ENCODE measurements at places on chromosomes 4 and X.

DNA sequence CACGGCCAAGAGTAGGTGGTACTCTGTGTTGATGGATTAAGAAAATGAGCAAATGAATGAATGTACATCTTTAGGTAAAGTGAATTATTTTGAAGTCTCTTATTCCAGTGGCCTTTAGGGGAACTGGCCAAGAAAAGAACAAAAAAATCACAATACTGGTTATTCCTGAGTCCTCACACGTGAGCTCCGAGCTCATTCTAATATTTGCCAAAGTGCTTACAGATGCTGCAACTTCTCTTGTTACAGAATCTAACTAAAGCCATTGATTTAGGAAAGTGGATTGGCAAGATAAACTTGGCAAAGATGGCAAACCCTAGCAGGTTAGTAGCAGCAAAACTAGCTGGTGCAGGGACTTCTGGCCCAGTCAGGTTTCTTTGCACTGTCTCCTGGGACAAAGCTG lies 37.6 kb downstream of the IDS start:
- DNase-seq: no peak

DNA sequence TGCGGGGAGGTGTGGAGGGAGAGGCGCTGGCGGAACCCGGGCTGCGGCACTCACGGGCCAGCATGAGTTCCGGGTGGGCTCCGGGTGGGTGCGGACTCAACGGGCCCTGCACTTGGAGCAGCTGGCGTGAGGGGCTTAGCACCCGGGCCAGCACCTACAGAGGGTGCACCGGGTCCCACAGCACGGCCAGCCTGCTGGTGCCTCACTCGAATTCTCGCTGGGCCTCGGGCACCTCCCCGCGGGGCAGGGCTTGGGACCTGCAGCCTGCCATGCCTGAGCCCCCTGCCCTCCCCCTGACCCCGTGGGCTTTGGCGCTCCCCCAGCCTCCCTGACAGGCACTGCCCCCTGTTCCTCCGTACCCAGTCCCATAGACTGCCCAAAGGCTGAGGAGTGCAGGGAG lies 10.8 kb upstream of the CAMK2D start:
- no peak for DNase-seq

GRCh38 chr4:98027827-98028226 lies 115.4 kb downstream of the STPG2 start:
- DNase-seq: no peak

- DNase-seq: peak; percentile 55
Observed at GRCh38 chrX:48071064-48071985, at the start of gene ZNF630. ZNF630 (minus strand) TSS chrX:48071640; CDS start chrX:48066886, 4,754 bp downstream.

GRCh38 chr4:150583287-150584110 lies 1.5 kb downstream of the MAB21L2 start:
- DNase-seq: no peak

DNA sequence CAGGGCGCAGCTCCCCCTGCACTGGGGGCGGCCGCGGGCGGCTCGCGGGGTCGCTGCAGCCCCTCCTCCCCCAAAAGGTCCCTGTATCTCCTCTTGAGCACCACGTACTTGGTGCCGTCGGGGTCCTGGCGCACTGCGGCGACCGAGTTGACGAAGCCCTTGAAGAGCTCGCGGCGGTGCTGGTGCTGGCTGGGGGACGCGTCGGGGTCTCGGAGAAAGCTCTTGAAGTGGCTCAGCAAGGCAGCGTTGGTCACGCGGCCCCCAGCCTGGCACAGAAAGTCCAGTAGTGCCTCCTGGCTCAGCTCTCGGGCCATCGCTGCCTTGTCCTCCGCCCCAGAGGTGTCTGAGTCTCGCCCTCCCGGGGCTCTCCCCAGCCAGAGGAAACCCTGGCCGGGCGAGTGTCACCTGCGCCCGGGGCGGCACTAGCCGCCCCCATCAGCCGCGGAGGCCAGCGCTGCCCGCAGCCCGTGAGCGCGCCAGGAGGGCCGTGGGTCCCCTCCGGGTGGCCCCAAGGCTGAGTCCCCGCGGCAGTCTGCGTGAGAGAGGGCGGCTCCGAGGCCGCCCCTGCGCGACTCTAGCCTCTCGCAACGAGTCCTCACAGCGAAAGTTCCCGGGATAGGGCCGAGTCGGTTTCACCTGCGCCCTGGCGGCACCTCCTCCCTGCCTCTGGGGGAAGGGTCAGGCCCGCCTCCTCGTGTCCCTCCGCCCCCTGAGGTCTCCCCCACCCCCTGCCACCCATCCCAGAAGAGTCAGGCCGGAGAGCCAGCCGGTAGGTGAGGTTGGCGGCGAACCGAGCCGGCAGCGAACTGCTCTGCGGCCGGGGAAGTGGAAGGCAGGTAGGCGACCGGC lies at the start of gene SOWAHB:
Gene SOWAHB, minus strand, starts transcription at position 609 of the 849 bp plus-strand sequence. Its CDS starts 295 bp downstream, at position 314.
- DNase-seq: peak; percentile 65

- DNase-seq: no peak
Observed at GRCh38 chr4:39785083-39785482, 87.1 kb downstream of the UBE2K start.

DNA sequence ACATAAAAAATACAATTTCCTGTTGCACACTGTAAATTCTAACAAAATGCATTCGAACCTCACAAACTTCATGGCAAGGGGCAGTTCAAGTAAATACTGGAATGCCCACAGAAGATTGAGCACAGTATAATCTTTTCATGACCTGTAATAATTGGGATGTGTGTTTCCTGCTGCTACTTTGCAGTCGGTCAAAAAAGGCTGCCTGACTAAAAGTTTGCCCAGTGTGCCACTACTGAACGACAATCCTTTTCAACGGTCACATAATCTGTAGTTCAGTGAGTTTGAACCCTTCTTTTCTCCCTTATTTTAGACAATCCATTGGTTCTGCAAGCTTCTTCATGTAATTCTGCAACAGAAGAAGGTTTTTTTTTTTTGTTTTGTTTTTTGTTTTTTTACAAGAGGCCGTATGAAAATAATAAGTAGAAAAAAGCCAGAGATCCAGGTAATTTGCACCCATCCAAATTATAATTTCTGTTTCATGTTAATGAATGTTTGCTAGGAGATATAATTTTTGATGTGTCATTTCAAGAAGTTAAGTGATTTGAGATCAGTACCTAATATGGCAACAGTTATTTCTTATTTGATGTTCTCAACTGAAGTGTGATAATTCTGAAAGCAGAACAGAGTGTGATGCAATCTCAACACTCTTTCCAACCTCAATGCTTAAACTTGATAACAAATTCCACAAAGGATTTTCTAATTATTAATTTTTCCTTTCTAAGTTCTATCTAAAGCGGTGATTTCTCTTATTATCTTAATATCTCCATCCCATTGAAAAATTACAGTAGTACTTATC lies 237.6 kb downstream of the FSTL5 start:
- DNase-seq: no peak

- no peak for DNase-seq
Observed at GRCh38 chr4:75668596-75668995, 4.6 kb downstream of the G3BP2 start.

- no peak for DNase-seq
Observed at GRCh38 chr4:182916483-182917181, 554 bp downstream of the DCTD start.

DNA sequence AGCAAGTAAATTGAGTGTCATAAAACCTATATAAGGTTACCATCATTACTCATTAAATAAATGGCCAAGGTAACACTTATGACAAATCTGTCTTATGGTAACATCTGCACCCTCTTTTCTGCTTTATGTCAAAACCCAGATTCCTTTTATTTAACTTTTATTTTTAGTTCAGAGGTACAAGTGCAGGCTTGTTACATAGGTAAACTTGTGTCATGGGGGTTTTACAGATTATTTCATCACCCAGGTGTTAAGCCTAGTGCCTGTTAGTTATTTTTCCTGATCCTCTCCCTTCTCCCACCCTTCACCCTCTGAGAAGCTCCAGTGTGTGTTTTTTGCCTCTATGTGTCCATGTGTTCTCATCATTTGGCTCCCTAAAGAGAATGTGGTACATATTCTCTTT lies 930.7 kb downstream of the CCSER1 start:
- no peak for DNase-seq

GRCh38 chr4:3739577-3739976 lies 26.6 kb upstream of the ADRA2C start:
- no peak for DNase-seq

GRCh38 chr4:116328261-116328860 lies 757.0 kb downstream of the TRAM1L1 start:
- DNase-seq: no peak

GRCh38 chr4:832536-832935 lies 6.6 kb upstream of the CPLX1 start:
- DNase-seq: no peak

Measured in right renal pelvis (tissue), 4 donors.